ENCODE measurements at places on chromosomes 5 and 9.
A peak's percentile ranks its signal among the peaks of the same experiment; 100 is the strongest.

DNA sequence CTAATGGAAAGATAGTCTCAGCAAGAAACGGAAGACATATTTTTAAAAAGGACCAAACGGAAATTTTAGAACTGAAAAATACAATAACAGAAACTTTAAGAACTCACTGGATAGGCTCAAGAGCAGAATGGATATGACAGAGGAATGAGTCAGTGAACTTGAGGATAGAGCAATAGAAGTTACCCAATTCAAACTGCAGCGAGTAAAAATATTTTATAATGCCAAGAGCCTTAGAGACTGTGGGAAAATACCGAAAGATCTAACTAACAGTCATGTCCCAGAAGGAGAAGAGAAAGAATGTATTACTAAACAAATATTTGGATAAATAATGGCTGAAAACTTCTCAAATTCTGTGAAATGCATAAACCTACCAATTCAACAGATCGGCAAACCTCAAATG lies 40.8 kb downstream of the ADAMTS2 start:
- DNase-seq = no peak

DNA sequence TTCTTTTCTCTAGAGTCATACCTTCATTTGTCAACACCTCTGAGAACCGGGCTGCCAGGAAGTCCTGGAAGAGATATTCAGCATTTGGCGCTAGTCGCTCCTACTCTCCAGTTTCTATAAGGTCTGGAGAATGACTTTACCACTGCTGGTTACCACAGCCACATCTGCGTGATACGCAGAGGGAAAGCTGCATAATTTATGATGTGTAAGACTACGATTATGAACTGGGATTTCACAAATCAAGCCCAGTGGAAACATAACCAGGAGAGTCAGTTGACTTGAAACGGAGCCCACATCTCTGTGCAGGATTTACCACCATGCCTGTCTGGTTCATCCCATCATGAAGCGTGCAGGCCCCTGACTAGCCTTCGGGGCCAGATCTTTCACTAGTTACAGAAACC lies 72.6 kb downstream of the FGF1 start:
- DNase-seq = no peak

DNA sequence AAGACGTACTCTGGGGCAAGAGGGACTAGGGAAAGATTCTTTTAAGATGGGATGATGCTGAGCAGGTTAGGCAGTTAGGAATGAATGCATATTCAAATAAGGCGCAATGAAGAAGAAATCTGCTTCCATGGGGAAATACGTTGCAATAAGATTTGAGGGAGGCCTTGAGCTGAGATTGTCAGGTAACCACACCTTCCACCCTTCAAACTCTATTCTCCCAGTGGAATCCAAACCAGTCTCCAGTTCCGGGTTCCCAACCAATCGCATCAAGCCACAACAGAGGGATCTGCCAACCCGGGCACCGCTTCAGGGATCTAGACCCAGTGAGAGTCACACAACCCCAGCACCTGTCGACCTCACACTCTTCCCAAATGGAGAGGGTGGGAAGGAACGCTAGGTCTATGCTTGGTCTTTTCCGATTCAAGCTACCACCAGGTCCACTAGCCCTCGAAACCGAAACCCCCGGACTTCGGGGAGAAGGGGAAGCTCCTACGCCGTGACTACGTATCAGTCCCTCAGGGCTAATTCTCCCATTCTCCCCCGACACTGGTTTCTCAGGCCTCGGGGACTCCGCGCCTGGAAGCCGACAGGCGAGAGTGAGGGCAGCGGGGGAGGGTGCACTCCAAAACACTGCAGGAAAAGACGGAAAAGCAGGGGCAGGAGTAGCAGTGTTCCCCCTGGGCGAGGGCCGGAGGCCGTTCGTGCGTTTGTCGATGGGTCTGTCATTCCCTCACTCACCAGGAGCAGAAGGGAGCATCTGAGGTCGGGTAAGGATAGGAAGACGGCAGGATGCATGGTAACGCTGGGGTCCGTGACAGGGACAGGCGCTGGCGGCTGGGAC lies 534 bp downstream of the ERP44 start:
- DNase-seq = peak; percentile 49

GRCh38 chr9:20557285-20557684 lies 65.0 kb downstream of the MLLT3 start:
- no peak for DNase-seq

GRCh38 chr9:89786655-89787054 lies 181.8 kb downstream of the GADD45G start:
- no peak for DNase-seq

GRCh38 chr9:2743937-2744529 lies 26.7 kb downstream of the KCNV2 start:
- no peak for DNase-seq

DNA sequence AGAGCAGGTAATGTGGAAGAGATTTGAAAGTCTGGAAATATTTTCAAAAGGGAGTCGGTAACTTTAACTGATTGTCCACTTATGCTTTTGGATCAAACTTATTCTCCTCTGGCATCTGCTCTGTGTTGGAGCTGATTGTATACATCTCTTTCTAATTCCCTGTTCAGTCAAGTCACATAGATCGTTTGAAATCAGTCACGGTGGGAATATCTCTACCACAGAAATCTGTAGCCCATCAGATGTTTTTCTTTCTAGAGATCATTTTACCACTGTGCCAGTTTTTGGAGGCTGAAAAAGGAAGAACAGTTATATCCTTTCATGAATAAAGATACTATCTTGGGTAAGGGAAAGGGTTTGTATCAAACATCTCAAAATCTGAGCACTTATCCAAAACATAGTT lies 1853.3 kb downstream of the EFNA5 start:
- DNase-seq = no peak
